ENCODE measurements at places on chromosomes 13 and 19. TPM values are rescaled to one million over a fixed set of nuclear protein-coding genes. Genes with fewer than 3 reads are reported as not detected.

DNA sequence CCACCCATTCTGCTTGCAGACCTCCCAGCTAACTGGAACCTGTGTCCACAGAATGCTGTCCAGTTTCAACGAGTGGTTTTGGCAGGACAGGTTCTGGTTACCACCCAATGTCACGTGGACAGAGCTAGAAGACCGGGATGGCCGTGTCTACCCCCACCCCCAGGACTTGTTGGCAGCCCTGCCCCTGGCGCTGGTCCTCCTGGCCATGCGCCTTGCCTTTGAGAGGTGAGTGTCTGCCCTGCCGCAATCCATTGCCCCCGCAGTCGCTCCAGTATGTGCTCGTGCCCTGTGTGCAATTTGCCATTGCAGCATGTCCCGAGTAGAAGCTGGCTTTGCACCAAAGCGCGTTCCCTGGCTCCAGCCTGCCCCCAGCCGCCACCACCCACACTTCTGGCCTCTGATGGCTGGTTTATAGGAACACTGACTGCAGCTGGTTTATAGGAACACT lies 41.9 kb downstream of the CERS4 start:
- DNase-seq, result no peak

DNA sequence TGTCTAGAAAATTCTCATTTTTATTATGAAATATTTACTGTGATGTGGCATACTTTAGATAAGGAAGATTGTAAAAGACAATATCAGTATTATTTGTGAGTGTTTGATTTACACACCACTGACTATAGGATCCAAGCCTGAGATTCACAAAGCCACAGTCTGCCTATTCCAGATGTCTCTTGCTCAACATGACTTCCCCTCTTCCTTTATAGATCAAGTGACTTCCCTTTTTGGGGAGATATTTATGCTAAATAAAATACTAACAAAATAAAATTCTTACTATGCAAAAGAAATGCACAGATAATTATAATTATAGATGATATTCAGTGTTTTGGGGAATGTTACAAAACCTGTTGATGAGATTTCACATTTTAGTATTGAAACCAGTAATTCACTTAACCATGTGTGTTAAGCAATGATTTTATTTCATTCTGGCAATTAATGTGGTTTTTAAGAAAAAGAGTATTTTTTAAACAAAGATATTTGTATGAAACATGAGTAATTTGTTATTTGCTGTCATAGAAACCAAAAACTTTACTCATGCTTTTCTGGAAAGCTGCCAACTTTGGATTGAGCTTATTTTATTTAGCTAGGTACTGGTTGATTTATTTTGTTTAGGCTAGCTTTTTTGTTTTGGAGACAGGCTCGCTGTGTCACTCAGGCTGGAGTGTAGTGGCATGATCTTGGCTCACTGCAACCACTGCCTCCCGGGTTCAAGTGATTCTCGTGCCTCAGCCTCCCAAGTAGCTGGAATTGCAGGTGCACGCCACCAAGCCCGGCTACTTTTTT lies 13.7 kb upstream of the GPR183 start:
- no peak for DNase-seq

CGB5 gene
- total RNA-seq, result 3.3 TPM

- no peak for DNase-seq
Observed at GRCh38 chr13:113802761-113803160, 43.7 kb downstream of the TMEM255B start.

GRCh38 chr19:615619-616018 lies 17.7 kb downstream of the POLRMT start:
- no peak for DNase-seq

DNA sequence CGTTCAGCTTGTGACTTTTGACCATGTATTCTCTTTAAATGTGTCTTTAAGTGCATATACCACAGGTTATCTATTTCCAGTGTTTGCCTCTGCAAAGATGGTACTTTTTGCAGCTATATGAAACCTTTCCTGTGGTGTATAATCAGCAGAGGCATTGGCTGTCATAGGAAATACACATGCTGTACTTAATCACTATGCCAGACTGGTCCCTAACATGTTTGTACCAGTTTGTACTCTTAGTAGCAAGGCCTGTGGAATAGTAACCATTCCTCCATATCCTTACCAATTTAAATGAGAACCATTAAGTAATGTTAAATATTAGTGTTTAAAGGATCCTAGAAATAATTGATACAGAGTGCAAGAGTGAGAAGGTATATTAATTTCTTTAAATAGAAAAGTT lies 69.8 kb downstream of the CDK8 start:
- DNase-seq, result no peak

EDDM13 gene
- not detected for total RNA-seq

- peak; percentile 68 for DNase-seq
Observed at GRCh38 chr19:39038098-39038497, 5.7 kb upstream of the FBXO27 start.

PSG1 gene
- not detected for total RNA-seq

DNA sequence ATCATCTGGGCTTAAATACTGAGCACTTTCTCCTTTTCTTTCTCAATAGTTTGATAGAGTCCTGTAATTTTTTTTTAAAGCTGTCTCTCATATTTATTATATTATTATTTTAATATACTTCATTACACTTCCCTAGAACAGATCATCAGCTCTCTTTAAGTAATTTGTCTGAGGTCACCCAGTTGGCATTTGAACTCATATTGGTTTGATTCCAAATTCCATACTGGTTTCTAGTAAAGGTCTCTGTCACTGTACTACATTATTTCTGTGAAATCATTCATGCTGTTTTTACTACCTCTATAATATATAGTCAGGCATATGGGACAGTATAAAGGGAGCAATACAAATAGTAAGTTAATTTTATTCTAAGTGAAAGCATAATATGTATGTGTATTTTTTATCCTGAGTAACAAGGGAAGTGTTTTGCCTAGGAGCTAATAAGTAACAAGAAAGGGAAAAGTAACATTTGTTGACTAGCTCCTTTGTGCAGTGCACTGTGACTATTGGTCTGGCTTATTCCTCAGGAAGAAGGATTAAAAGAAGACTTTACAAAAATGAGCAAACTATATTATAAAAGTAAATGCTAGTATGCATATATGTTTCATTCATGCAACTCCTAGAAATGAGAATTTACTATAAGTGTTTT lies 14.3 kb downstream of the LPAR6 start:
- no peak for DNase-seq

GRCh38 chr13:44074611-44075010 lies 194.9 kb downstream of the LACC1 start:
- no peak for DNase-seq

- peak; percentile 48 for DNase-seq
Observed at GRCh38 chr19:51689751-51690453, 3.2 kb upstream of the SPACA6 start.

ARHGEF18 gene
- total RNA-seq, result 24.7 TPM

GRCh38 chr13:44379885-44380284 lies 6.3 kb downstream of the SERP2 start:
- no peak for DNase-seq

DNA sequence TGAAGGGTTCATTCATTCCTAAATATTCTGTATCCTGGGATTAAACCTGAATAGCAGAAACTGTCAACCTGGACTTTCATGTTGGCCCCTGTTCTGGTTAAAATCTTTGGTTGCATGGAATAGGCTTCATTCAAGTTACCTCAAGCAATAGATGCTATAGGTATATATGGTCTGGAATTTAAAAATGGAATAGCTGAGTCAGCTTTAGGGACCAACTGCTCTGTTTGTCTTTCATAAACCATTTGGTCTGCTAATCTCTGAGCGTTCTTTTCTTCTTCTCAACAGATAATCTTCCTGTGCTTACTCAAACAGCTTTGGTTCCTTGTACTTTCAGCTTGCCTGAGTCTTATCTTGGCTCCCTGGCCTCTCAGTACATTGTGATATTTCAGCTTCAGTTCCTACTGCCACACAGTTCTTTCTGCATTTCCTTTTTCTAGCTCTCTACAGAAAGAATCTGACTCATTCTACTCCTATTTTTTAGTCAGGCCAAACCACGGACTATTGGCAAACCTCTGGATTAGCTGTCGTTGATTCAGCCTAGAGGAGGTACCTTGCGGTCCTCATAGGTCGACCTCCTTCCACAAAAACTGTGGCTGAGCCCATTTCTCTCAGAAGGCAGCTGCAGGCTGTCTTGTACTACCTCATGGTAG lies 35.9 kb upstream of the MAB21L1 start:
- peak; percentile 68 for DNase-seq

- DNase-seq, result peak; percentile 91
Observed at GRCh38 chr19:34734537-34735103, 577 bp downstream of the ZNF181 start.

DNA sequence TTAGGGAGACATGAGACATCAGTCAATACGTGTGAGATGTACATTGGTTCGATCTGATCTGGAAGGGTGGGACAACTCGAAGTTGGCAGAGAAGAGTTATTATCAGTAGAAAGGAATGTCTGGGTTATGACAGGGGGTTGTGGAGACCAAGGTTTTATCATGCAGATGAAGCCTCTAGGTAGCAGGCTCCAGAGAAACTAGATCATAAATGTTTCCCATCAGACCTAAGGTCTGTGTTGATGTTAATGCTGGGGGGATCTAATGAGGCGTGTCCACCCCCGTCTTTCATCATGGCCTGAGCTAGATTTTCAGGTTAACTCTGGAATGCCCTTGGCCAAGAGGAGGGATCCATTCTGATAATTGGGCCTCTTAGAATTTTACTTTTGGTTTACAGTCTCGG lies 187.0 kb upstream of the KL start:
- no peak for DNase-seq

DNA sequence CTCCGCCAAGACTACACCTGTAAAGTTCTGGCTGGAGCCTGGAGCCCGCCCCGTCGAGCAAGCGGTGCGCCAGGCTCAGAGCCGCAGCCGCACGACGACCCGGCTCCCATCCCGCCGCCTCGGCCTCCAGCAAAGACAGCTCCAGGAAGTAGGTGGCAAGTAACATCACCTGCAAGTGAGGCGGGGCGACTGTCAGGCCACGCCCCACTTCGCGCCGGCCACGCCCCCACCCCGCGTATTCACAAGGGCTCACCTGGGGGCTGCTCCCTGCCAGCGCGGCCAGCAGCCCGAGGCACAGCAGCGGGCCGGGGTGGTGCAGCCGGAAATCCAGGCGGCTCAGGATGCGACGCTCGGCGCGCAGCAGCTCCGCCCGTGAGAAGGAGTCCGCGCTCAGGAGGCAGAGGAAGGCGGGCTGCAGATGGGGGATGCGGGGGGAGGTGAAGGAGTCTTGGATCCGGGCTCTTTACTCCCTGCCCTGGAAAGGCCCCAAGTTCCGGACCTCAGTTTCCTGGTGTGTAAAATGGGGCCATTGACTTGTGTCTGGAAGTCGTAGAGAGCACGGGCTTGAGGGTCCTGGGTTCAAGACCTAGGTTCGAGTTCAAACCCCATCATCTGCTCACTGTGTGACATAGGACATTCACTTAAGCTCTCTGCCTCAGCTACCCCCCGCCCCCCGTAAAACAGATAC lies 3.2 kb downstream of the CCNP start:
- DNase-seq, result no peak

- DNase-seq, result no peak
Observed at GRCh38 chr13:77543711-77544110, 8.2 kb downstream of the SCEL start.

GRCh38 chr13:23558675-23559536 lies 11.3 kb upstream of the TNFRSF19 start:
- peak; percentile 81 for DNase-seq

GRCh38 chr13:74816737-74817136 lies 665.2 kb downstream of the TBC1D4 start:
- no peak for DNase-seq

DNA sequence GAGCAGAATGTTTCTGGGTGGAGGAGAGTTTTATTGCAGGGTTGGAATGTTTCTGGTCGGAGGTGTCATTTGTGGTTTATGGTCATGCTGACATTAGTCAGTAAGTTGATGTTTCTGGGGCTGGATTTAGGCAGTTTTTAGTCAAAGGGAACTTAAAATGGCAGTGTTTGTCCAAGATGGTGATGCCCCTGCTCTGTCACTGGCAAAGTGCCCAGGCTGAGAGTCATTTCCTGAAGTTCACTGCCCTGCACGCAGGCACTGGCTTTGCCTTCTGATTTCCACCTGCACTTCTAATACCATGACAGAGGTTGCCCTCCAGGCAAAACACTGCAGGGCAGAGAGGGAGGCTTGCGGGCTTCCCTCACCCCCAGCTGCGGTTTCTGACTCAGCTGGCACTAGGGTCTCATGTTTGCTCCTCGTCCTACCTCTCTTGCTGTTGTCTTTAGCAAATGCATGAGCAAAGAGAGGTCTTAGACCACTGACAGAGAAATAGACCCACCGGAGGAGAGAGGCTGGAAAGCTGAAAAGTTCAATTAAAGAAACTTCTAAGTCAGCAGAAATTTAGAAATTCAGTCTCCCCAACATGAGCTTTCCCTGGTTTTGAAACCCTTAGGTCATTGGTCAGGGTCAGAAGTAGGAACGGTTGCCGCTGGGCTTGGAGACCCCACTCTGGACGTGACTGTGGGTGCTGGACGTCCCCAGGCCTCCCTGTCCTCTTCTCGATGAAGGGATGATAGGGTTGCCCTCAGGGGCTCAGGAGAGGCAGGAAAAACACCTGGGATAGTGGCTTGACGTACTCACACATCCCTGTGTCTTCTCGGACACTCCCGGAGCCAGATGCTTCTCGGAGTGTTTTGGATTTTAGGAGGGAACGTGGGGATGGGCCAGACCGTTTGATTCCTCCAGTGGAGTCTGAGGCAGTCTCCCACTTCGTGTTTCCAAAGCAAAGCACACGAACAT lies 26.3 kb downstream of the TMEM255B start:
- peak; percentile 42 for DNase-seq

ADAT3 gene
- 0.93 TPM for total RNA-seq

- DNase-seq, result no peak
Observed at GRCh38 chr19:40762754-40763470, 11.9 kb downstream of the SNRPA start.

- no peak for DNase-seq
Observed at GRCh38 chr13:26517936-26518335, 39.5 kb upstream of the WASF3 start.

PTGIR gene
- total RNA-seq, result 0.06 TPM

SIGLEC5 gene
- not detected for total RNA-seq

LRRC25 gene
- 0.35 TPM for total RNA-seq

DNA sequence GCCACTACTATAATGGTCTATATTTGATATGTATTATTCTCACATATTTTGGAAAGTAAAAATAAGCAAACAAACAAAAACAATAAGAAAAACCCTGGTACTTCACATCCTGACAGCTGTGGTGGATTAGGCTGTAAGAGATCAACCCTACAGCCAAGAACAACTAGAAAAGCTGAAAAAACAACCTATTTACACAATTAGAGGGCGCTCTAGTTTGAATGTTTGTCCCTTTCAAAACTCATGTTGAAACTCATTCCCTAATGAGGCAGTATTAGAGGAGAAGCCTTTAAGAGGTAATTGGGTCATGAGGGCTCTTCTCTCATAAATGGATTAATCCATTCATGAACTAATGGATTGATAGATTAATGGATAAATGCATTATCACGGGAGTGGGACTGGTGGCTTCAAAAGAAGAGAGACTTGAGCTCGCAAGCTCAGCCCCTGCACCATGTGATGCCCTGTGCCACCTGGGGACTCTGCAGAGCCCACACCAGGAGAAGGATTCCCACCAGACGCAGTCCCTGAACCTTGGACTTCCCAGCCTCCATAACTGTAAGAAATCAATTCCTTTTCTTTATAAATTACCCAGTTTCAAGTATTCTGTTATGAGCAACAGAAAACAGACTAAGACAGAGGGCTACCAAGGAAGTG lies 733.9 kb upstream of the ARGLU1 start:
- DNase-seq, result no peak

NRTN gene
- 0.23 TPM for total RNA-seq

CRLF1 gene
- total RNA-seq, result 35.4 TPM

All from H4 (cell line).